Esophagus squamous epithelium (tissue), 5 donors: ENCODE measurements at places on chromosomes 6 and 20.

GRCh38 chr6:1596088-1596852 lies 13.4 kb upstream of the FOXC1 start:
- no peak for DNase-seq

- no peak for DNase-seq
Observed at GRCh38 chr20:57609842-57610167, 10.4 kb downstream of the ZBP1 start.

DNA sequence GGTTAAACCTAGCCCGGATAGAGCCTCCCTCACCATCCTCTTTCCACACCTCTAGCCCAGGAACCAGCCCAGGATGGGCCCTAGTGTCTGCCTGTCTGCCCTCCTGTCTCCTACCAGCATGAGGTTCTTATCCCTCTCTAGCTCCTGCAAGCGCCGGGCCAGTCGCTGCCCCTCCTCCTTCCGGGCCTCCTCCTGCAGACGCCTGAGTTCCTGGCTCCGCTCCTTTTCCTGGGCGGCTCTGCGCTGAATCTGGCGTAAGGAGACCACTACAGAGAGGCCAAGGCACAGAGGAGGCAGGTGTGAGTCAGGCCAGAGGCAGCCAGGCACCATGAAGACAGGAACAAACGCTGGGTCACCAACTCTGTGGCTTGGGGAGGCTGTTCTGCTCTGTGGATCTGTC lies 4.3 kb upstream of the PSORS1C2 start:
- DNase-seq = no peak

DNA sequence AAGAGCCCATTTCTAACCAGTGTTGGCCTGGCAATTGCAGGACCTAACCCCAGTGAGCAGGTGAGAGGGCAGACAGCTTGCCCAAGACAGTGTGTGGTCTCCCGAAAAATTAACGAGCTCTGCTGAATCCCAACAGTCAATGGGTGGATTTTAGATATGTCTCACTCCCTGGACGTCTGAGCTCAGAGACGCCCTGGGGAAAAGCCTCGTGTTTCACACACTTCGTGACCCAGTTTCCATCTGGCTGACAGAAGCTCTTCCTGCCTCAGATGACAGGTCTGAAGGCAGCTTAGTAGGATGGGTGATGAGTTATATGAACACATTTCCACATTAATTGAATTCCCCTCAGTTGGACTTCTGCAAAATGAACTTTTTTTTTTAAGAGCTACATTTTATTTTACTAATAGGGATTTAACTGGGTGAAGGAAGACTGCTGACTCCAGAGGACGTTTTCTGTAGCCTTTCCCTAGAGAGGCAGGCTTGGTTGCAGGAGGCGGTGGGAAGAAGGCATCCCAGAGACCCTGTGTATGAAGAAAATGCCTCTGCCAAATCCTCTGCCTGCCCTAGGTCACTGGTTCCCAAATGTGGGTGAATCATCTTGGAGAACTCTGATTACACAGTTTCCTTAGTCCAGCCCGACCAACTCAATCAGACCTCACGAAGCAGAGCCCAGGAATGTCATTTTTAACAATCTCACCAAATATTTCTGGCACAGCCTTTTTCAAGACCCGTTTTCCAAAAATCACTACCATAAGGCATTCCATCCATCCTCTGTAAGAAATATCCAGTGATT lies 71.7 kb upstream of the LY86 start:
- no peak for DNase-seq

DNA sequence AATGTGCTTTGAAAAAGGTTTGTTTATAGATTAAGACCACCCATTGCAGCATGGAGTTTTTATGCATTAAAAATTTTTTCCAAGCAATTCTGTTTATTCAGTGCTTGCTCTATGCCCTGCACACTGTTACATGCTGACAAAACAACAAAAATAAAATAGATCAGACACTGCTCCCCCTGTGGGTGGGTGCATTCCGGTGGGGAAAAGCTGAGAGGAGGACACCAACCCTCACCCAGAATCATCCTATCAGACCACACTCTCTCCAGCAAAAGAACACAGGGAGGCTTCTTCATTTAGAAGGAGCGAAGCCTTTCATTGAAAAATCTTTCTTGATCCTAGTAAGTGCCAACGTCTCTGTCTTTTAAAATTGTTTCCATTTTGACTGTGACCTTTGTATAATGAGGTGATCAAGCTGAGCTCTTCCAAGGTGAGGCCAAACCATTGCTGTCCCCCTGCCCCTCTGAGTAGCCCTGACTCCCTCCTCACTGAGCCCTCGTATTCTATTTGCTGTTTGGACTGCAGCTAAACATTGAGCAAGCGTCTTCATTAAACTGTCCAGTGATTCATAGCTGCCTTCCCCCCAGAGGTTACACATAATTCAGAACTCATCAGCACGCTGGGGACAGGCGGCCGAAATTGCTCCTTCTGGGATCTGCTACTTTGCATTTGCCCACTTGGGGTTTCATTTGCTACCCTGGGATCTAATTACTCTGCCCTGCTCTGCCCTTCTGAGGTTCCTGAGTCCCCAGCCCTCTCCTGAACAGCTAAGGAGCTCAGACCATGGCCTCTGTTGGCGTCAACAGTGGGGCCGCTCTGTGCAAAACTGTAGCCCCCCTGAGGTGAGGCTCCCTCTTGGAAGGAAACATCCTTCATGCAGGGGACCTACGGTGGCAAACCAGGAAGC lies 102.4 kb downstream of the F13A1 start:
- no peak for DNase-seq

- no peak for DNase-seq
Observed at GRCh38 chr6:139955366-139956155, 581.1 kb upstream of the CITED2 start.

GRCh38 chr6:105537981-105538578 lies 135.2 kb upstream of the PREP start:
- DNase-seq = no peak

DNA sequence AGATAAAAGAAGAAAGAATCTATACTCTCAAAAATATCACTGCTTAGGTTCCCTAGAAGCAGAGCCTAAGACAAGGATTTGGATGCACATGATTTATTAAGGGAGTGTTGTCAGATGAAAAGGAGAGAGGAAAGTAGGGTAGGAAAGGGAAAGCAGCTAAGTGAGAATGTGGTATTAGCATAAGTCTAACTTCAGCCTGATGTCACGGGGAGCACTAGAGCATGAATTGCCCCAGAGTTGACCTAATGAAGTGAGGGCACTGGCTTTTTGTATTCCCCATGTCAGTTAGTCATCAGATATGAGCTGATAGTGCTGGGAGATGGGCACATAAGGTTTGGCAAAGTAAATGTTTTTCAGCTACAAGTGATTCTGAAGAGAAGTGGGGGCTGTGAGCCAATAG lies 129.0 kb upstream of the THEMIS start:
- no peak for DNase-seq

- DNase-seq = no peak
Observed at GRCh38 chr6:106316375-106316766, 9.2 kb downstream of the ATG5 start.

DNA sequence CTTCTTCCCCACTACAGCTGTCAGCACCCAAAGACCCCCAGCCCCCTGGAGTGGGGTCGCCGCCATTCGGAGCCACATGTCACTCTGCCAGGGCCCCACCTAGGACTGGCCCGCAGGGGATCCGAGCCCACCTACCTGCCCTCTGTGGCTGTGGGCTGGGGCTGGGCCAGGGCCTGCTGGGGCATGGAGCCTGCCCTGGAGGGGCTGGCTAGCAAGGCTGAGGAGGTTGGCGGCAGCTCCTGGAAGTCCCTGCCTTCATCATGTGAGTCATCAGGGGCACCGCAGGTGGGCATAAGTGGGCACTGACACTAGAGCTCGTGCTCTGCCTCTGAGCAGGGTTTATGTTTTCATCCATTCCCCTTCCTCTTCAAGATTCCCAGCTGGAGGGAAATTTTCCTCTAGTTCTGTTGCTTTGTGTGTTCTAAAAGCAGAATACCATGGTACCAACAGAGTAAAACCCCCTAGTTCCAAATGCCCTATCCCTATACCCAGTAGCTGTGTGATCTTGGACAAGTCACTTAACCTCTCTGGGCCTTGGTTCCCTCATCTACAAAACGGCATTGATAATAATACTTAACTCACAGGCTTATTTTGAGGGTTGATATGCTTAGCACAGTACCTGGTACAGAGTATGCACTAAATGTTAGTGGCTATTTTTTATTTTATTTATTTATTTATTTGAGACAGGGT lies 8.7 kb upstream of the FANCE start:
- DNase-seq = no peak
